ENCODE measurements at places on chromosomes 5 and 9. TPM values are rescaled to one million over a fixed set of nuclear protein-coding genes. Genes with fewer than 3 reads are reported as not detected.

ARAP3 gene
- total RNA-seq, result 1.4 TPM

DNA sequence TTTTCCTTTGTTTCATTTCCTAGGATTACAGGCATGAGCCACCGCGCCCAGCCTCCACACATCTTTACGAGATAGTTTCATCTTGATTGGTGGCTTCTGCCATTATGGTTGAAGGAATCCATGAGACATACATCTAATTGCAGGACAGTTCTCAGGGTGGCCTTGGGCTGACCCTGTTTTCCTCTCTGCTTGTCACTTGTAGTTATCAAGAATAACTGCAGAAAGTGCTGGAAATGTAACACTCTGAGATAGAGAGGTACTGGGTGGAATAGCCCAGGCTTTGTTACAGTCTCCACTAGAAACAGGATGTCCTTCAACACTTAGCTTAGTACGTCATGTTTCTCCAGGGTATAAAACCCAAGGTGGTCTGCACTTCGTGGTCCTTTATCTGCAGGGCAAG lies 10.7 kb downstream of the UGT3A2 start:
- DNase-seq, result no peak

GRCh38 chr5:96687812-96688453 lies 25.8 kb downstream of the CAST start:
- DNase-seq, result peak; percentile 76

DNA sequence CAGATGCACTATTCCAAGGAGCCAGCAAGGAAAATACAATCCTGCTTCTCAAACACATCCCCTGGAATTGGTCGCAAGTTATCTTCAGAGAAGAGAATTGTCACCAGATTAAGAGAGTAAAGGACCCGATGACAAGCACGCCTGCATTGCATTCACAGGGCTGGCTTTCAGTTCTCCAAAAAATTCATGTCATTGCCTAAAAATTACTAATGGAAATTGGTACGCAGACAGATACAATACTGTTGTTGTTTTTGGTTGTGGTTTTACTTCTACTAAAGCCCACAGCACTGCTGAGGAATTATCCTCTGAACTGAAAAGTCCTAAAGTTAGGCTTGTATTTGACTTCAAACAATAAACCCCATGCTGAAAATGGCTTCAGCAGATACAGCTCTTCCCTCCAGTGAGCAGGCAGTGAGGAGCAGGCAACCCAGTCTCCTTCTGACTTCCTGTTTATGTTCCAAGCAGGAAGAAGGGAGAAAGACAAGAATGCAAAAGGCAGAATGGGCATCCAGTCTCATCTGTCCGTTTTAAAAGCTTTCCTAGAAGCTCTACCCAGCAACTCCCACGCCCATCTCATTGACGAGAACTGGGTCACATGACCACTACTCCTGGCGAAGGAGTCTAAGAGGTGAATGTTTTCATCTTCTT lies 80.6 kb upstream of the ZNF366 start:
- peak; percentile 21 for DNase-seq

C1QTNF3 gene
- total RNA-seq, result 0.28 TPM

DNA sequence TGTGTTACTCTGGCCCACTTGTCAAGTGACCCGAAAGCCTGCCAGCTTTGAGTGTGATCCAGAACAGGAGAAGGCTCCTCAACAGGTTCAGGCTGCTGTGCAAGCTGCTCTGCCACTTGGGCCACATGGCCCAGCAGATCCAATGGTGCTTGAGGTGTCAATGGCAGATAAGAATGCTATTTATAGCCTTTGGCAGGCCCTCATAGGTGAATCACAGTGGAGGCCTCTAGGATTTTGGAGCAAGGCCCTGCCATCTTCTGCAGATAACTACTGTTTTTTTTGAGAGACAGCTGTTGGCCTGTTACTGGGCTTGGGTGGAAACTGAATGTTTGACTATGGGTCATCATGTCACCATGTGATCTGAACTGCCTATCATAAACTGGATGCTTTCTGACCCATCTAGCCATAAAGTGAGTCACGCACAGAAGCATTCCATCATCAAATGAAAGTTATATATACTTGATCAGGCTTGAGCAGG lies 180.8 kb downstream of the CARTPT start:
- peak; percentile 65 for DNase-seq

GRCh38 chr9:93898026-93898425 lies 57.1 kb downstream of the BARX1 start:
- DNase-seq, result no peak

WHRN gene
- total RNA-seq, result 0.28 TPM

DNA sequence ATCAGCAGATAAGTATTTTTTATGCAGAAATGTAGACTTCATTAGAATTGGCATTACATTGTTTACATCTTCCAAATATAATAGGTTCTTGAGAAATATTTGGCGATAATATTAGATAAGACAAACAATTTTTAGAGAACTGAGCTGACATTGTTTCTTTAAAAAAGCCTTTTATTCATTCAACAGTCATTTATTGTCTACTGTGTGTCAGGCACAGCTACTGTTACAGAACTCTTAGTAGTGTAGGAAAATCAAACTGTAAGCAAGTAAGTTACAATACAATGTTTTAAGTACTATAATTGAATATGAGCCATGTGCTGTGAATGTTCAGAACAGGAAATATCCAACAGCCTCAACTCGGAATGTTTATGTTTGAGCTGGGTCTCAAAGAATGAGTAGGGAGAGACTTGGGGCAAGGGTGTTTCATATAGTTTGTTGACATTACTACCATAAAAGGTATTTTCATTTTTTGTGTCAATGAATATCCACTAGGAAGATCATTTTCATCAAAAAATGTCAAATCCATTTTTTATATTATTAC lies 114.0 kb downstream of the CDC42SE2 start:
- DNase-seq, result peak; percentile 86

DNA sequence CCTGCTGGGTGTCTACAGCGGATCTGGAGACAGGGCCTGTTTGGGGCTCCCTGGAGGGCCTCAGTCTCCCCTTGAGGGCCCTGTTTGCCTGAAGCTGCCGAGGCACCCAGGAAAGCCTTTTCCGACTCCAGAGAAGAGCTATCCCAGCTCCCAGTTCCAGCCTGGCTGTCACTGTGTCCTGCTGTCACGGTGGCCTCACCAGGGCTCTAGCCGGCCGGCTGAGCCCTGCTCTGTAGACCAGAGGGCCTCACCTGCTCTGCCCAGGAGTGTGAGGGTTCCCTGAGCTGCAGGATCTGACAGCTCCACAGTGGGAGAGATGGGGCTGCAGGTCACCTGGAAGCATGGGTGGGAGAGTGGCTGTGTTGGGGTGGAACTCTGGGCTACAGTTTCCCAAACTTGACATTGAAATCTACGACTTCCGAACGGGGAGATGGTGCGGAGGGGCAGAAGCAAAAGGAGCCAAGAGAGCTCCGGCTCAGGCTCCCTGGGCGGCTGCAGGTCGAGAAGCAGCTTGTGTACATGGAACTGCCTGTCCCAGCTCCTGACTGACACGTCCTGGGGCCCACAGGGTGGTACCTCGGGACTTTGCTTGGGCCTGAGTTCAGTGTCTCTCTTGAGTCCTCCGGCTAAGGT lies 94.9 kb downstream of the CACNA1B start:
- DNase-seq, result no peak

DNA sequence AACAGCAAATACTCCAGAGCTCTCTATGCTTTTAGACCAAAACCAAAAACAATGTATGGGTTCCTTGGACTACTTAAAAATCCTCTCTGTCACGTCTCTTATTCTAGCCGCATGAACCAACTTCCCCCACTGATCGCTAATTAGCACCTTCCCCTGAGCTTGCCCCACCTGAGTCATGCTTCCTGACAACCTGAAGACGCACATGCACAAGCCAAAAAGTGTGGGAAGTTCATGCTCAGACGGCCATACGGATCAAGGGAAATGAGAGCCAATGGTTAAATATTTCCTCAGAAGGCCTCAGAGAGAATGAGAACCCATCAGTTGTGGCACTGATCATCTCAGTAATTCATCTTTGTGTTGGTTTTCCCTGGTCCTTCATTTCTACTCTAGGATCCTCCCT lies 199.7 kb downstream of the BNC2 start:
- no peak for DNase-seq

CDKN2A gene
- total RNA-seq, result 17.5 TPM

IRX2 gene
- 0.36 TPM for total RNA-seq

ADAMTS16 gene
- 0.28 TPM for total RNA-seq

DNA sequence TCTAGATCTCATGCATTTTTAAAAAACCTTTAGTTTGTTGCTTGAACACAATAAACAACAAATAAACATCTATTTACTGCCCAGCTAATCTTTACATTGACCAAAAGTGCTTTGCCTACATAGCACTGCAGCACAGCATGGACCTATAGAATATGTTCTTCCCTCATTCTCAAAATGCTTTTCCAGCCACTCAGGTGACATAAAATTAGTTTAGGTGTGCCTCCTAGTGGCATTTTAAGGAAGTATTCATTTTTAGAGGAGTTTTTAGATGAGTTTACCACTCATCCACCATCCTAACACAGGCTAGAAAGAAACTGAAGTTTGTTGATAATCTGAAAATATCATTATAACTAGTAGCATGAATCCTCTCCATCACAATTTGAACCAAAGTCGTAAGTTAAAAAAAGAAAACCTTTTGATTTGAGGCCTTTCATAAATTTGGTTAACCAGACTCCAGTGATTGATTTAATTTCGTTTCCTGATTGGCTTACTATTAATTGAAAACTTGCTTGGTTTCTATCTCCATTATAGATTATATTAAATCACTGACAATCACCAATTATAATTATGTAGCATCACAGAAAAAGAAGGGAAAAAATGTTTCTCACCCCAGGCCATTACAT lies 12.6 kb downstream of the PLGRKT start:
- no peak for DNase-seq

GRCh38 chr5:98104454-98105188 lies 668.8 kb upstream of the RGMB start:
- DNase-seq, result no peak

DNA sequence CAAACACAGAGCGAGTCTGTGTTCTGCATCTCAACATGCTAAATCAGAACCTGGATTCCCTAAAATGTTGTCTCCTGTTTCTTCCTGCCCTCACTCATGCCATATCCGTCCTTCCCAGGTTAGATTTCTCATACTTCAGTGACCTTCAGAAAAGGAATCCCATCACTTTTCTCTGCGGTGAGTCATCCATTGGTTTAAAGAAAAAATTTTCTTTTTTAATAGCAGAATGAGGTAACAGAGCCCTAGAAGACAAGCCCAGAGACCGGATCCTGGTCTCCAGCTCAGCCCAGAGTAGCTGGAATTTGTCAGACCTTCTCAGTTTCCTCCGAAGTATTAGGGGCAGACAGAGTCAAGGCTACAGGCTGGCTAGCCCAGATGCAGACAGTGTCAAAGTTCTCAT lies 143.2 kb upstream of the DMRT1 start:
- peak; percentile 68 for DNase-seq

DNA sequence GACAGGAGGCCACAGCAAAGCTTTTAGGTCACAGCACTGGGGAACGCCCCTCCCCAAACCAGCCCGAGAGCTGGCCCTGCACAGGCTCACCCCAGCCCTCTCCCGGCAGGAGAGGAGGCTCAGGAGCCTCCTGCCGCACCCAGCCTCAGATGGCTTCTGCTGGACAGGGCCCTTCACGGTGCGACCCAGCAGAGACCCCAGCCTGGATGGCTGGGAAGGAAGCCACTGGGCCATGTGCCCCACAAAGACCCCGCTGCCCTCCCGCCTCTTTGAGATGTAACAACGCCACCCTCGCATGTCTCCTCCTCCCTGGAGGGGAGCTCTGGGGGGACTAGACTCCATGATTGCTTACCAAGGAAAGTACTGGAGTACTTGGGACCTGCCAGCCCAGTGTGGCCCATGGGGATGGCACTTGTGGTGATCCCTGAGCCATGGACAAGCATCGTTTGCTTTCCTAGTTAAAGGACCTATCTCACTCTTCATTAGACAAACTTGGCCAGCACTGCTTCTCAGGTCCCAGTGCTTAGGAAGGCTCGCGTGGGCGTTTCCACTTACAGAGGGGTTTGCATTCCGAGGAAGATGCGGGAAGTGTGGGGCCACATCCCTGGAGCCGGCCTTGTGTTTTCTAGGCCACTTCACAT lies 9.0 kb downstream of the MYMK start:
- DNase-seq, result no peak

PCDHA12 gene
- total RNA-seq, result not detected

ADRA1B gene
- total RNA-seq, result 0.56 TPM

GRCh38 chr5:15322421-15322820 lies 177.6 kb upstream of the FBXL7 start:
- no peak for DNase-seq

- no peak for DNase-seq
Measured at GRCh38 chr9:26756881-26757280, 135.7 kb downstream of the CAAP1 start.

DNA sequence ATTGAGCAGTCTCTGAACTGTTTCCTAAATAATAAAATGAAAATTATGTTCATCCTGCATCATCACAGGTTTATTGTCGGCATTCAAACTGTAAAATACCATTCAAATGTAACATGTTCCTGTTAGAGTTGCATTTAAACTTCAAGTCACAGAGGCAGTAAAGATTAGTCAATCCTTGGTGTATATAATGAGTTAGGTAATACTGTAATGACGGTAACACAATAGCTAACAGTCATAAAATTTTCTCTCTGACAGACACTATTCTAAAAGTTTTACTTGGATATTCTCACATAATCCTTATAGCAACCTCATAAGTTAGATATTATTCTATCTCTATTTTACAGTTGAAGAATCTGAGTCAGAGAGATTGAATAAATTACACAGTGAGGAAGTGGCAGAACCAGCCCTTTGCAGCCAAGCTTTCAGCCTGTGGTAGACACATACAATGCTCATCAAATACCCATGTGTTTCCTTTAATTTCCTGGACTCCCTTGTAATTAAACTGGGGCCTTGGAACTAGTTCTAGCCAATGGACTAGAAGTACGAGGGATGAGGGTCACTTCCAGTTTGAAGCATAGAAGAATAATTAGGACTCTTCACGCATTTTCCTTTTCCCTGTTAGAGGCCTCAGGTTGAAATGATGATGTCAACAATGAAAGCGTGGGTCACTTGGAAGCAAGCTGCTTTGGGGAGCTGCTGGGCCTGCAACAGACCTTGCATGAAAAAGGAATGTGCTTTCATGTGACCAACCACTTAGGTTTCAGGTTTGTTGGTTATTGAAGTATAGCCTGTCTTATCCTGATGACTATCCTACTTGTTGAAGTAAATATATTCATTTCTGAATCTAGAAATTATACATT lies 12.3 kb upstream of the CAST start:
- DNase-seq, result no peak

DNA sequence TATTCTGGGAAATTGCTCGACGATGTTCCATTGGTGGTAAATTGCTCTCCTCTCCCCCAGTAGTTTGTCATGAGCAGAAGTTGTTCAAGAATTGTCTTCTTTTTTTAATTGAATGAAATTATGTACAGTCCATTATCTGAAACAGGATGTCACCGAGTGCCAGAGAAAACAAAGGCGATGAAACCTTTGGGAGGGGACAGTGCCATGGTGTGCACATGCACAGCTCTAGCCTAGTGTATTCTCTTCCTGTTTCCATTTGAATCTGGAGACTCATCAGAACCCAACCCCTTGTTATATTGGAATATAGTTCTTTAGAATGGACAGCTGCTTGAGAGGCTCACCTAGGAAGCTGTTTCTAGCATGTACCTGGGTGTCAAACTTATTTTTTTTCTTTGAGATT lies 41.7 kb downstream of the TGFBR1 start:
- no peak for DNase-seq

- no peak for DNase-seq
Measured at GRCh38 chr9:134570711-134571325, 70.8 kb upstream of the COL5A1 start.
